ENCODE measurements at places on chromosomes 5 and 9. TPM values are rescaled to one million over a fixed set of nuclear protein-coding genes. Genes with fewer than 3 reads are reported as not detected.

- no peak for DNase-seq
Measured at GRCh38 chr5:147454996-147455677, 54.7 kb downstream of the DPYSL3 start.

DNA sequence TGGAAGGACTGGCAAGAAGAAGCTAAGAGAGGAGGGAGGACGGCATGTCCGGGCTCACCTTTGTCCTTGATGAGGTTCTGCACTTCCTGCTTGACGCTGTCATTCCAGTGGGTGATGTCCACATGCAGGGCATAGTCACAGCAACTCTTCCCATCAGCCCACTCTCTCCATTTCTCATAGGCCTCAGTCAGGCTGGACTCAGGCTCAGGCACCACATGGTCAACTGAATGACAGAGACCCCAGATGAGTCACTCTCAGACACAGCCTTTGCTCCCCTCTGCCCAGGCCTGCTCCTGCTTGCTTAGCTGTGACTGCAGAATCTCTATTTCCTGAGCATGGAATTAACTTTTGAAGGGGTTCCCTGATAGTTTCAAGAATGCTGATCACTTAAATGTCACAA lies 94.2 kb downstream of the DPYSL3 start:
- no peak for DNase-seq

- DNase-seq: no peak
Measured at GRCh38 chr5:38835887-38836286, 9.9 kb upstream of the OSMR start.

The IL5 gene
- not detected for total RNA-seq

The THG1L gene
- 7.4 TPM for total RNA-seq

GRCh38 chr5:103272377-103272776 lies 13.8 kb downstream of the MACIR start:
- DNase-seq: no peak

DNA sequence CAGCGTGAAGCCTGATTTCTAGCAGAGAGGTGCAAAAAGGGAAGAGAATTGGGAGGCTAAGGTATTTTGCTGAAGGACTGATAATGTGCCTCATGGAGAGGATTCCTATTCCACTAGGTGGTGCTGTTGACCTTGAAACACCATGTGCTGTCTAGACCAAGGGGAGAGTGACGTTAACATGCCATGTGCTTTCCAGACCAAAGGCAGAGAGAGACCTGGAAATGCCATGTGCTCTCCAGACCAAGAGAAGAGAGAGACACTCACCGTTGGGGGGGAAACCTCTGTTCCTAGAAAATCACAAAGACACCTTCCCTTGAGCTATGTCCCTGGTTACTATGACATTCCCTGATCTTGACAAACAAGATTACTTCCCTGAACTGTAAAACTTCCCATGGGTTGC lies 286.0 kb upstream of the TUSC1 start:
- DNase-seq: no peak

The FBP1 gene
- 4.2 TPM for total RNA-seq

DNA sequence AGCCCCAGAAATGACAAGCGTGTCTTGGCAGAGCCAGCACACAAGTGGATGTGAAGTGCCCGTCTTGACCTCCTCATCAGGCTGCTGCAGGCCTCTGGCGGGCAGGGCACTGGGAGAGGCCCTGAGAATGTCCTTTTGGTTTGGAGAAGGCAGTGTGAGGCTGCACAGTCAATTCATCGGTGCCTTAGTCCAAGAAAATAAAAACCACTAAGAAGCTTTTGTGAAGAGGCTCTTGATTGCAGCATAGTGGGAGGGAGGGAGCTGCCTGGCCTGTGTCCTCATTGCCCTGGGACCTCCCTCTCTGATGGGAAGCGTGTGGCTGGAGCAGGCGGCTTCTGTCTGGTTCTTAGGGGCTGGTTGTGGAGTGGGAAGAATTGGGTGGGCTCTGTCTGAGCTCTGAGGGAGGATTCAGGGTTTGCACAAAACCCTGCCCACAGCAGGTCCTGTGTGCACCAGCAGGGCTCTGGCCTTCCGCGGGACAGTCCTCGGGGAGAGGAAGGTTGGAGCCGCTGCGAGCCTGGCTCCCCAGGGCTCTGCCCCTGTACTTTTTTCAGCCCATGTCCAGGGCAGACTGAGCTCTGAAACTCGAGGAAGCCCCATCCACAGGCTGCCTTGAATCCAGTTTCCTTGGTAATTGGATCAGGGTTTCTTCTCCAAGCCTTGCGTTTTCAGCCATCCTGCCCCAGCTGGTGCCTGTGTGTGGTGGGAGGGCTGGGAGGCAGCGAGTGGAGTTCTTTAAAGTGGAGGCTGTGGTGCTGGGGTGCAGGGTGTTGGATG lies 1.1 kb downstream of the HRCT1 start:
- DNase-seq: peak; percentile 94

DNA sequence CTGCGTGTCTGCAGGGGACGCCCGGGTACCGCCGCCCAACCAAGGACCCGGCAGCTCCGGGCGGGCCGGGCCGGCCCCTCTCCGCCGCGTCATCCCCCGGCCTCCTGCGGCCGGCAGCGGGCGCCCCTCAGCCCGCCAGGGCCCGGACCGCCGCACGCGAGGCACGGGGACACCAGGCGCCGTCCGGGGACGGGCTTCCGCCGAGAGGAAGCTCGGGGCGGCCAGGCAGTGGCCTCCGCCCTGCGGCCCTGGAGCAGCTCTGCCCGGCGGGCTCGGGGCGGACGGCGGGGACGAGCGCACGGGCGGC lies 373 bp downstream of the FBXW5 start:
- DNase-seq: no peak

The BTNL8 gene
- total RNA-seq: not detected

DNA sequence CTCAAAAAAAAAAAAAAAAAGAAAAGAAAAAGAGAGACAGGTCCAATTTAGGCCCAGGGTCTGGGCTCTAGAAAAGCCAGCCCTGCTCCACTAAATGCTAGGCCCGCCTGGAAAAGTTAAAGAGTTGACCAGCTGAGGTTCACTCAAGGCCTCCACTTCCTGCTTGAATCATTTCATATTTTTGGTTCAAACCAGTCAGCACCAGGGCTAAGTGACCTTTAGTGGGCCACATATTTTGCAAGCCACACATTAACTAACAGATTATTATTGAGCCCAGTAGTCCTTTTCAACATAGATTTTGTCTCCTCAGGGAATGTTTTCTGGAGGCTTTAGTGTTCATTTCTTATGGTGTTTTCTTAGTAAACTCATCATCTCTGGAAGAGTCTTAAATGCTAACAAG lies 156.6 kb downstream of the TLR4 start:
- no peak for DNase-seq

All from posterior vena cava (tissue), 2 donors.